Tibial nerve (tissue), 4 donors: ENCODE measurements at places on chromosomes 6 and 20. TPM values are rescaled to one million over a fixed set of nuclear protein-coding genes. Genes with fewer than 3 reads are reported as not detected.

The CTSZ gene
- total RNA-seq, result 90.0 TPM

The RSPH9 gene
- total RNA-seq, result 0.63 TPM

The LY6G6F gene
- not detected for total RNA-seq

The TCF19 gene
- total RNA-seq, result 1.2 TPM

The BFSP1 gene
- total RNA-seq, result 0.63 TPM

The C4A gene
- 230 TPM for total RNA-seq

The DLK2 gene
- not detected for total RNA-seq

- no peak for DNase-seq
- no peak overlapping the region for H3K27ac ChIP-seq
- H3K4me3 ChIP-seq, result no peak overlapping the region
- H3K36me3 ChIP-seq, result no peaks in the 10 kb centered on the region
- no peaks in the 10 kb centered on the region for H3K4me1 ChIP-seq
These were observed 23.5 kb downstream of the TAF4 start for GRCh38 chr20:62042025-62042820.

GRCh38 chr6:53441761-53442160 lies 93.0 kb upstream of the ELOVL5 start:
- H3K27me3 ChIP-seq, result no peaks in the 10 kb centered on the region
- no peak overlapping the region for H3K4me3 ChIP-seq
- no peaks in the 10 kb centered on the region for H3K4me1 ChIP-seq
- no peak overlapping the region for H3K27ac ChIP-seq
- no peak for DNase-seq
- H3K36me3 ChIP-seq, result no peaks in the 10 kb centered on the region

DNA sequence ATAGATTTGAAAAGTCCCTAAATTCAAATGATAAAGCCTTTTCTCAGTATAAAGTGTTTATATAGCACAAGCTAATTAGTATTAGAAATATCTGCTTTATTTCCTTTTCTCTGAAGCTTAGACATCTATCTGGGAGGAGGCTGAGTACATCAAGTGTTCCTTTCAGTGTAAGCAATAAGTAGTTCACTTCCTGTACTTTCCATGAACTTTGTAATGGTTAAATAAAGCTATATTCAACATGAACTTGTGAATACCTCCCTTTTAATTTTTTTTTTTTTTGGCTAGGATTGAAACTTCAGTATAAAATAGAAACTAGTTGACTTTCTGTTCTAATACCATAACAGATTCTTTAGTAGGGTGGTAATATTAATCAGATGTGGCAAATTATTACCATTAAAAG lies 190.9 kb downstream of the CENPW start:
- H3K4me1 ChIP-seq, result peaks cover 19% of the 10 kb centered on the region
- H3K27me3 ChIP-seq, result no peaks in the 10 kb centered on the region
- DNase-seq, result no peak
- no peak overlapping the region for H3K4me3 ChIP-seq
- H3K27ac ChIP-seq, result no peak overlapping the region

DNA sequence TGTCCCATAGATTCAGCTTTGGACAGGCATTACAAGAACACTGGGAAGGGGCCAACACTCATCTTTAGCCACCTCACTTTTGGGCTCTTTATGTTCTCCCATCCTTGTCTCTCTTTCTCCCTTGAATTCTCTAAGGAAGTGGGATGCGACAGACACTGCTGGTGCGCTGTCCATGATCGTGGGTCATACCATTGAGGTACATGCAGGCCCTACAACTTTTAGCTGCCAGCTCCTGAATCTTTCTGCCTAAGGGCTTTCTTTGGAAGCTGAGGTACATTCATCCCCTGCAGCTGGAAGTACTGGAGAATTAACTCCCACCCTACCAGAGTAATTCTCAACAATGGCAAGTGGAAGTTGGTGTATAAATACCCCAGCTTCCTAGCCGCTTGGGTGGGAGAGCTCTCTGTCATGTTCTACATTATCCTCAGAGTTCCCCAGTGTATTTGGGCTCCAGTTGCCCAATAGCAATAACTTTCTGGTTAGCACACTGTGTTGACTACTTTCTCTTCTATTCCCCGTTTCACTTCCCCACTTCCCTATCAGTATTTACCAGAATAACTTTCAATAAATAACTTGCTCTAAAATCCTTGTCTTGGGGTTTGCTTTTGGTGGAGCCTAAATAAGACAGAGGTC lies 309.4 kb upstream of the RNF24 start:
- H3K4me3 ChIP-seq, result no peak overlapping the region
- no peaks in the 10 kb centered on the region for H3K4me1 ChIP-seq
- no peak overlapping the region for H3K27ac ChIP-seq
- no peaks in the 10 kb centered on the region for H3K27me3 ChIP-seq

- DNase-seq, result no peak
- no peak overlapping the region for H3K4me3 ChIP-seq
- H3K27ac ChIP-seq, result no peak overlapping the region
- no peaks in the 10 kb centered on the region for H3K27me3 ChIP-seq
These were observed 15.2 kb downstream of the NKX2-2 start for GRCh38 chr20:21498635-21499034.

- DNase-seq, result peak; percentile 69
- H3K4me3 ChIP-seq, result no peak overlapping the region
- H3K36me3 ChIP-seq, result no peaks in the 10 kb centered on the region
- no peaks in the 10 kb centered on the region for H3K4me1 ChIP-seq
- no peak overlapping the region for H3K27ac ChIP-seq
These were observed 145.6 kb upstream of the MANEA start for GRCh38 chr6:95431637-95432228.

GRCh38 chr20:9403448-9403847 lies 110.9 kb upstream of the LAMP5 start:
- H3K27ac ChIP-seq, result no peak overlapping the region
- H3K4me3 ChIP-seq, result no peak overlapping the region
- H3K27me3 ChIP-seq, result no peaks in the 10 kb centered on the region
- DNase-seq, result no peak
- H3K36me3 ChIP-seq, result no peaks in the 10 kb centered on the region

DNA sequence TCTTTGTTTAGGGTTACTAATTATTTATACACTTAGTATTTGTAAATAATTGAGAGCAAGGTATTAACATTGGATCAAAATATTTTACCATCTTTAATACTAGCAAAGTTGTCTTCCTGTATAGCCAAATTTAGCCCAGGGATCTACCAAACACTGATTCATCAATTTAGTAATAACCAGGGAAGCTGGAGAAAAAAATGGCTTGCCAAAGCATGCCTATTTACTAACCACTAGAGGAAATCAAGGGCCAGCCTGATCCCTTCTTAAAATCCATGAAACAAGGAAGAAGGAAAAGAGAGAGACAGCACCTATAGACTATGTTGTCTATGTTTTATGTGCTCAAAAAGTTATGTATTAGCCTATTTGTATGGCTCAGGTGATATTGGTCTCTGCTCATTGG lies 450.3 kb upstream of the GJE1 start:
- DNase-seq, result no peak
- no peaks in the 10 kb centered on the region for H3K27me3 ChIP-seq
- H3K27ac ChIP-seq, result no peak overlapping the region
- H3K4me1 ChIP-seq, result no peaks in the 10 kb centered on the region

- H3K4me1 ChIP-seq, result no peaks in the 10 kb centered on the region
- H3K27ac ChIP-seq, result no peak overlapping the region
- no peak overlapping the region for H3K4me3 ChIP-seq
These were observed 41.6 kb downstream of the VSTM2L start for GRCh38 chr20:37944456-37944981.

GRCh38 chr20:44142413-44142812 lies 44.6 kb downstream of the JPH2 start:
- H3K27ac ChIP-seq, result no peak overlapping the region
- H3K4me3 ChIP-seq, result no peak overlapping the region
- no peak for DNase-seq
- H3K4me1 ChIP-seq, result no peaks in the 10 kb centered on the region

DNA sequence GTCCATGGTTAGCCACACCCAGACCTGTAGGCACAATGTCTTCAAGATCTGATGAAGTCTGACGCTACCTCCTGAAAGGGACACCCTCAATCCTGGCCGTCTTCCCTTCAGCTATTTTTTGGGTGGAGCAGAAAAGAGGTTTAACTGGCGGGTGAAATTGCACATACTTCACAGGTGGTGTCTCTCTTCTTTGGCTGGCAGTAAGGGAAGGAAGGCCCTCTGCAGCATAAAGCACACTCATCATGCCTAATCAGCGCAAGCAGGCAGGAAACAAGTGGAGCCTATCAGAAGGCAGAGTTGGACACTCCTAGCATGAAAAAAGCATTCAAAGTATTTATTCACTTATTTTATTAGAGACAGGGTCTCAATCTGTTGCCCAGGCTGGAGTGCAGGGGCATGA lies 32.9 kb downstream of the PNLDC1 start:
- no peaks in the 10 kb centered on the region for H3K27me3 ChIP-seq
- no peak overlapping the region for H3K27ac ChIP-seq
- DNase-seq, result no peak

- DNase-seq, result no peak
- peak overlapping the region; percentile 38 for H3K27ac ChIP-seq
- no peaks in the 10 kb centered on the region for H3K27me3 ChIP-seq
- no peak overlapping the region for H3K4me3 ChIP-seq
- H3K36me3 ChIP-seq, result no peaks in the 10 kb centered on the region
These were observed 157.4 kb upstream of the ZNF217 start for GRCh38 chr20:53750827-53751619.

DNA sequence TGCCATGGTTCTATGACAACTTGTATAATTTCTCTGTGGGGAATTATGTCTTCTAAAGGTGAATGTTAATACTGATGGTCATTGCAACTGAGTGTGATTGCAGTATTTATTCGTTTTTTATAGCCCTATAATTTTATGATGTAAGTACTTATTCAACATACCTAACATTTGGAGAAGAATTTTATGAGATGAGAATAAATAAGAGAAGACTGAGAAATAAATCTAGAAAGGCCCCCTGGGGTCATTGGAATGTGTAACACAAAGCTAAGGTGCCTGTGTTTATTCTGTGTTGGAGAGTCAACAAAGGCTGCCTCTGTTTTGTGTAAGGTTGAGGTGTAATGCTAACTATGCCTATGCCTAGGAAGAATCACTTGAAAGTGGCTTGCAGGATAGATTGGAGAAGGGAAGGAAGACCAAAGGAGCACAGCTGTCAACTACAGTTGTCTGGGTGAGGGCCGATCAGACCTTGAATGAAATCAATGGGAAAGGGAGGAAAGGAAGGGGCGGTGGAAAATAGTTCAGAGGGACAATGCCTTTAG lies 1076.7 kb downstream of the KIF16B start:
- no peak for DNase-seq
- no peaks in the 10 kb centered on the region for H3K4me1 ChIP-seq
- no peak overlapping the region for H3K27ac ChIP-seq
- no peak overlapping the region for H3K4me3 ChIP-seq
- no peaks in the 10 kb centered on the region for H3K27me3 ChIP-seq

DNA sequence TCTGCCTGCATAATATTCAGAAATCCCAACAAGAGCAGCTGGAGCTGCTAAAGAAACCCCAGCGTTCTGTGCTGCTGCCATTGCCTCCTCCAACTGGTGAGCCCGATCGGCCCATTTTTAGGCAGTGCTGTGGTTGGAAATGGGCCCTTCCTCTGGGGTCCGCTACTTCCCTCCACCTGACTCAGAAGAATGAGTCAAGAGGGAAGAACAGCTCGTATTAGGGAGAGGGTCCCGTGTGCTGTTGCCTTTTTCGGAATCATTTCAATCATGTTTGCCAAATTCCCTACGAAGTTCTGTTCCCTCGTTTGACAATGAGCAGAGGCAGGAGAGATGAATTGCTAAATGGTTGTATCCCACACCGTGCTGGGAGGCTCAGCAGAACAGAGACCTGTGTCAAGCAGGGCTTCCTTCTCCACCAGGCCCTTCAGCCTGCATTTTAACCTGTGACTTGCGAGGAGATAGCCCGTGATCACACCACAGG lies 38.4 kb downstream of the THBS2 start:
- peaks cover 32% of the 10 kb centered on the region for H3K36me3 ChIP-seq
- H3K4me1 ChIP-seq, result peaks cover 45% of the 10 kb centered on the region
- DNase-seq, result no peak
- H3K27me3 ChIP-seq, result no peaks in the 10 kb centered on the region
- no peak overlapping the region for H3K4me3 ChIP-seq
- H3K27ac ChIP-seq, result peak overlapping the region; percentile 98

DNA sequence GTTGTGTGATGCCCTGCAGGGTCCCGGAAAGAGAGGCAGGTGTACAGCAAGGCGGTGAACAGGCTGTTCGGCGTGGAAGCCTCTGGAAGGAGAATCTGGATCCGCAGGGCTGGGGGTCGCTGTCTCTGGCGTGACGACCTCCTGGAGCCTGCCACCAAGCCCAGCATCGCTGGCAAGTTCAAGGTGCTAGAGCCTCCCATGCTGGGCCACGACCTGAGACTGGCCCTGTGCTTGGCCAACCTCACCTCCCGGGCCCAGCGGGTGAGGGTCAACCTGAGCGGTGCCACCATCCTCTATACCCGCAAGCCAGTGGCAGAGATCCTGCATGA lies 36.5 kb downstream of the TGM6 start:
- no peak for DNase-seq
- H3K4me3 ChIP-seq, result no peak overlapping the region
- H3K27ac ChIP-seq, result no peak overlapping the region
- H3K36me3 ChIP-seq, result no peaks in the 10 kb centered on the region

- no peak overlapping the region for H3K4me3 ChIP-seq
- H3K27me3 ChIP-seq, result no peaks in the 10 kb centered on the region
- H3K36me3 ChIP-seq, result no peaks in the 10 kb centered on the region
- no peak for DNase-seq
These were observed 127.6 kb upstream of the RUNX2 start for GRCh38 chr6:45200510-45200909.

- no peaks in the 10 kb centered on the region for H3K4me1 ChIP-seq
- no peak overlapping the region for H3K27ac ChIP-seq
- H3K36me3 ChIP-seq, result no peaks in the 10 kb centered on the region
- H3K4me3 ChIP-seq, result no peak overlapping the region
- no peaks in the 10 kb centered on the region for H3K27me3 ChIP-seq
These were observed 103.1 kb upstream of the SPACA1 start for GRCh38 chr6:87944541-87944954.

GRCh38 chr6:62229231-62229630 lies 56.8 kb downstream of the KHDRBS2 start:
- no peak overlapping the region for H3K4me3 ChIP-seq
- H3K27ac ChIP-seq, result no peak overlapping the region
- DNase-seq, result no peak
- no peaks in the 10 kb centered on the region for H3K27me3 ChIP-seq
- H3K36me3 ChIP-seq, result no peaks in the 10 kb centered on the region
- H3K4me1 ChIP-seq, result no peaks in the 10 kb centered on the region

GRCh38 chr6:119183457-119183856 lies 105.0 kb upstream of the FAM184A start:
- no peak overlapping the region for H3K4me3 ChIP-seq
- peaks cover 11% of the 10 kb centered on the region for H3K4me1 ChIP-seq
- no peak for DNase-seq
- no peaks in the 10 kb centered on the region for H3K36me3 ChIP-seq

GRCh38 chr6:149340200-149340599 lies 22.7 kb downstream of the TAB2 start:
- no peaks in the 10 kb centered on the region for H3K27me3 ChIP-seq
- no peak overlapping the region for H3K27ac ChIP-seq
- H3K4me1 ChIP-seq, result peaks cover 92% of the 10 kb centered on the region
- no peak overlapping the region for H3K4me3 ChIP-seq

DNA sequence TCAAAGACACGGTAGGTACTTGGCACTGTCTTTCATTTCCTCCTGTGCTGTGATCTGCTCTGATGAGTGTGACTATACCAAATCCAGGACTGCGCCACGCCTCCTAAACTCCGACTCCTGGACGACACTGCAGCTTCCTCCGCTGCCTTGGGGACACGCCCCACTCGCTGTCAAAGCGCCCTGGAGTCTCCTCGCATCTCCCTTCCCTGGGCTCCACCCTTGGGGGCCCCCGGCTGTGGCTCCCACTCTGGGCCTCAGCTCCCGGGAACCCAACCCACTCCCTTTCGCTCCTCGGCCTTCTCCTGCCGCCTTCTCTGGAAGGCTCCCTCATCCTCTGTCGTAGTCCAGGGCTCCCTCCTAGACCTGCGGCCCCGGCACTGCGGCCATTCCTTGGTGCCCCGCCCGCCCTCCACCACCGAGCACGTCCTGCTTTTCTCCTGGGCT lies 61.2 kb downstream of the RSPH3 start:
- no peak overlapping the region for H3K27ac ChIP-seq
- no peak for DNase-seq
- no peaks in the 10 kb centered on the region for H3K27me3 ChIP-seq
- no peaks in the 10 kb centered on the region for H3K4me1 ChIP-seq
